ENCODE measurements at places on chromosomes 12 and 14. TPM values are rescaled to one million over a fixed set of nuclear protein-coding genes. Genes with fewer than 3 reads are reported as not detected.

The CKAP4 gene
- total RNA-seq = 568 TPM

The RNU6-8 gene
- total RNA-seq = not detected

The GRIN2B gene
- not detected for total RNA-seq

The COCH gene
- total RNA-seq = not detected

The INSM2 gene
- not detected for total RNA-seq

GRCh38 chr12:41485203-41485602 is 297.1 kb downstream of the PDZRN4 start:
- DNase-seq = no peak

GRCh38 chr12:46318037-46318436 is 49.2 kb upstream of the SLC38A1 start:
- no peak for DNase-seq

DNA sequence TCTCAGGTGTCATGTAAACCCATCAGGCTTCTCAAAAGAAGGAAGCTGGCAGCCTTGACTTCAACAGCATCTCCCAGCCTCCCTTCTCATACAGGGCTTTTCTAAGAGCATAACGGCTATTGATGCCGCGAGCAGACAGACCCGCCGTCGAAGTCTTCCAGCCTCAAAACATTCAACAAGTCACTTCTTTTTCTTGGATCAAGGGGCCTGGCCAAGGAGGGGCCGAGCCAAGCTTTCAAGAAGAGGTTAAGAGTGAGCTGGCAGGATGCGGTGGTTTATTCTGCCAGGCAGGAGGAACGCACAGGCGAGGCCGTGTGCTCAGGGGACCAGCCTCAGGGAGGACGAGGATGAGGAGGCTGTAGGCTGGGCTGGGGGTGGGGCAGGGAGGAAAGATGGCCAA is 102.9 kb upstream of the RFLNA start:
- no peak for DNase-seq

DNA sequence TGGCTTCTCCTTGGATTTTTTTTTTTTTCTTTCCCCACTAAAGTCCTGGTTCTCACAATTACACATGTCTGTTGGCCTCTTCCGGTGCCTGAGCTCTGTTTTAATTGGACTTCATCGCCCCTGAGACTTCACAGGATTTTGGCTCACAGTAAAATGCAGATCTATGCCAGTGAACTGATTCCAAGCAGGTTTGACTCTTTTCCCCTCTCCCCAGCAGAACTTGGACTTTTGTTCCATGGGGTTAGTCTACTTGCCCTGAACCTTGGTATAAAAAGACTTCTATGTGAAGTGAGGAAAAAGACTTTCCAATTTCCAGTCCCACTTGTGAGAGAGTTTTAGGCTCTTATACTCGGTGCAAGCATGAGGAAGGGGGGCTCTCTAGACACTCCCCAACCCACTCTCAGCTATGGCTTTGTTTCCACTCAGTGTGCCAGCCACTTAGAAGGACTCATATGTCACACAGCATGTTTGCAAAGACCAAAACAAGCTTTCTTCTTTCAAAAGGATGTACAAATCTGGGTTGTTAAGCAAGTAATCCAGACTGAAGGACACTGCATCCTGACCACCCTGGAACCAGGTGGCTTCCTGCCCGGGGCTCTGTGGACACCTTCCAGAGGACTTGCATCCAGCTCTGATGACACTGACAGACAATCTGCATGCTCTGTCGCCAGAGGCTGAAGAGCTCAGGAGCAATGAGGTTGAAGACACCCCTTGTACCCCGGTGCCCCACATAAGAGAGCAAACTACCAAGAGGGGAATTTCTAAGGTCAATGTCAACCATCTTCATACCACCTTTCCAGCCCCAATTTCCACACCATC is 221.9 kb upstream of the EGLN3 start:
- DNase-seq = no peak

DNA sequence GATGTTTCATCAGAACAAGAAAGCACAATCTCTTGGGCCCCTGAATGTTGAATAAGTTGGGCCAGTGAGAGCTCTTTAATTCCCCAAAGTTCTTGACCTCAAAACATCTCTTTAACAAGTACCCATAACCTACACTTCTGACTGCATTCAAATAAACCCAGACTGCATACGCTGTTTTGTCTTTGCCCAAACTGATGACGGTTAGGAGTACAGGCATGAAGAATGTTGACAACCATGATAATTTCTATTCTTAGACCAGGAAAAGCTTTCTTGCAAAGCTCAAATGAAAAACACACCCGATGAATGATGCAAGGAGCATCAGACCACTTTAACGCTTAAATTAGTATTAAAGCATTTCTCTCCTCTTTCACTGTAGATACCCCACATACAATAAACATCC is 11.7 kb upstream of the RAB3IP start:
- DNase-seq = no peak

- DNase-seq = no peak
Observed at GRCh38 chr12:115103884-115104883, 420.2 kb upstream of the TBX3 start.
